ENCODE measurements at places on chromosomes 1 and 21. TPM values are rescaled to one million over a fixed set of nuclear protein-coding genes. Genes with fewer than 3 reads are reported as not detected.

Gene LCE1E
- total RNA-seq, result not detected

Gene DAB1
- total RNA-seq, result 0.42 TPM

Gene CELA3B
- total RNA-seq, result 16.7 TPM

Gene TAL1
- total RNA-seq, result 0.90 TPM

Gene CNR2
- total RNA-seq, result 0.13 TPM

Gene SNAPIN
- total RNA-seq, result 33.0 TPM

Gene FALEC
- not detected for total RNA-seq

Gene MMP23B
- 5.8 TPM for total RNA-seq

Gene ACBD3
- total RNA-seq, result 46.6 TPM

Gene OR2W3
- 0.82 TPM for total RNA-seq

Gene CA6
- not detected for total RNA-seq

Gene TNFAIP8L2
- 1.2 TPM for total RNA-seq

Gene LAMC2
- total RNA-seq, result 27.7 TPM

Gene DNM3
- total RNA-seq, result 1.7 TPM

Gene CBR3
- 2.2 TPM for total RNA-seq

Gene C4BPA
- 1.9 TPM for total RNA-seq

Gene IGFN1
- 0.12 TPM for total RNA-seq

Gene CDC42
- total RNA-seq, result 264 TPM

Gene VHLL
- total RNA-seq, result not detected

Gene MASP2
- 0.32 TPM for total RNA-seq

Gene ZSCAN20
- 5.0 TPM for total RNA-seq

Gene SRM
- total RNA-seq, result 86.2 TPM

Gene RAB25
- 213 TPM for total RNA-seq

Gene THEM5
- total RNA-seq, result not detected

Gene TNNT2
- 4.2 TPM for total RNA-seq

Gene CBR1
- 131 TPM for total RNA-seq

Gene PLA2G4A
- 3.1 TPM for total RNA-seq

Gene BATF3
- 0.74 TPM for total RNA-seq

Gene ITGB2
- total RNA-seq, result 27.1 TPM

Gene OR2T2
- total RNA-seq, result not detected

Gene FBLIM1
- total RNA-seq, result 167 TPM

Gene SLC6A17
- total RNA-seq, result not detected

Gene IL10
- 0.17 TPM for total RNA-seq

Gene SHISA4
- 2.0 TPM for total RNA-seq

All from colonic mucosa (tissue), 4 donors.